ENCODE measurements at places on chromosomes 11 and 22.

DNA sequence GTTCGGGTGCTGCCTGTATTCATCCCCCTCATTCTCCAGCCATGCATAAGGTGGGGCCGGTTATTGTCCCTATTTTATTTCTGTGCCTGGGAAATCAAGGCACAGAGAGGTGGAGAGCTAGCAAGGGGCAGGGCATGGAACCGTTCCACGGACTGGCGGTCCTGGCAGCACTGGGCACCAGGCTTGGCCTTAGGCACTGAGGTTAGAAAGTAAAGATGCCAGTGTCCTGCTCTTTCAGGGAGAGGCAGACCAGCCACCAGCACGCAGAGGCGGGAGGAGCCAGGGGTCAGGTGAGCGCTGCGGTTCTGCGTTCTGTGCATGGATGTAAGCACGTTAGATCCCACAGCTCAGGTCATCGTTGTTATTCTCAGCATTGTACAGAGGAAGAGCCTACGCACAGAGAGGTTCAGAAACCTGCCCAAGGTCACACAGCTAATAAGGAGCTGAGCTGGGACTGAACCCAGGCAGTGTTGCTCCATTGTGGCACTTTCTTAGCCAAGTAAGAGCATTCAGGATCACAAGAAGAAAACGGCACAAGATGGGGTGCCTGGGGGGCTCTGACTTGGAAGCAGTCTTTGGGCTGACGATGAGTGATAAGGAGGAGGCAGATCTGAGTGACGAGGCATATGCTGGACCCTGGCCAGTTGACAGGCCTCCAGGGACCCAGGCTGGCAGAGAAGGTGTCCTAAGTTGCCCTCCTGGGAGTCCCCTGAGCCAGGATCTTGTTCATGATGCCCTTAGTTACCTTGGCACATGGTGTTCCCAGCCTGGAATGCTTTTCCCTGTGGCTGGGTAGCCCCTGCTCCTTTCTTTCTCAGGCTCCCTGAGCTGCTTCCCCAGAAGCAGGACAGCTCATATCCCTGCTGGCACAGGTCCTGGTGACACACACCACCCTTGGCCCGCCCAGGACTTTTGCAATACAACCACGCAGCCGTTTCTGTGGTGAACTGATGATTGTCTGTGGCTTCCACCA, 41.1 kb downstream of the OSBPL5 start:
- DNase-seq: no peak

DNA sequence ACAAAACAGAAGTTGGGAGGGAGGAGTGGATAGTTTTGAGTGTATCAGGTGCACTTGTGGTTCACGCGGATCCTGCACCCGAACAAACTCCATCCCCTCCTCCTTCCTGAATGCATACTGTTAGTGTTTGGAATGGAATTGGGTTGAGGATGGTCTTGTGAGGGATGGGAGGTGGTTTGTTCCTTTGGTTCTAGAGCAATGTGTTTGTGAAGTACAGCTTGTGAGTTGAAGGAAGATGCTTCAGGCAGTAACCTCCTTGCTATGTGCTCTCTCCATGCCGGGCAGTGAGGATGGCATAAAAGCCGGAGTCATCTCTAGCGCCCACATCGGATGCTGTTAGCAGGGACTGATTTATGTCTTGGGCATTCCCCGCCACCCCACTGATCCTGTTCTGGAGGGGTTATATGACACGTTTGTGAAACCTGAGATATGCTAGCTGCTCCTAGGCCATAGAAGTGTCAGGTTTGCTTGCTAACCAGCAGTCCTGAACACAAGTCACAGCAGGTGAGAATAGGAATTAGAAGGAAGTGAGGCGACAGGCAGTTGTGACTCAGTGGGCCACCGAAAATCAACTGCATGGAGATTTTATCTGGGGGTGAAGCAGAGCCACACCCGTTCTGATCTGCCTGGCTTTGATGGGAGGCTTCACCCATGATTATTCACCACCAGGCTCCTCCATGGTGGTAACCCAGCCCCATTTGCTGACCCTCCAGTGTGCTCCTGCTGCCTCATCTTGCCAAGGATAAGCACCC, 2.2 kb downstream of the BCR start:
- DNase-seq: peak; percentile 47

DNA sequence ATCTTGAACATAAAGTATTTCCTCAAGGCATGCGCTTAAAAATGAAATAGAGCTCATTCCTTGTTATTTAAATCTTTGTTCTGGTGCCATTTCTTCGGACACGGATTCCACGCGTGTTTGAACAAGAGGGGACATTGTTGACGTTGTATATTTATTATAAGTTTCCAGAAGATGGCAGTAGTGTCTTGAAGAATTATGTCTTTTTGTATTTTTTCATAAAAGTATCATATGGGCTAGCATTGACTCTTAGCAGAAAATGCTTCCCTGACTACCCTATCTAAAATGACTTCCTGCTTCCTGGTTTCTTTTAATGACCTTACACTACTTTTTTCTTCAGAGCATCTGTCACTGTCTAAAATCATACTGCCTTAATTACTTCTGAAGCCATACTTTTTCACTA, 20.4 kb downstream of the BIRC2 start:
- DNase-seq: no peak

DNA sequence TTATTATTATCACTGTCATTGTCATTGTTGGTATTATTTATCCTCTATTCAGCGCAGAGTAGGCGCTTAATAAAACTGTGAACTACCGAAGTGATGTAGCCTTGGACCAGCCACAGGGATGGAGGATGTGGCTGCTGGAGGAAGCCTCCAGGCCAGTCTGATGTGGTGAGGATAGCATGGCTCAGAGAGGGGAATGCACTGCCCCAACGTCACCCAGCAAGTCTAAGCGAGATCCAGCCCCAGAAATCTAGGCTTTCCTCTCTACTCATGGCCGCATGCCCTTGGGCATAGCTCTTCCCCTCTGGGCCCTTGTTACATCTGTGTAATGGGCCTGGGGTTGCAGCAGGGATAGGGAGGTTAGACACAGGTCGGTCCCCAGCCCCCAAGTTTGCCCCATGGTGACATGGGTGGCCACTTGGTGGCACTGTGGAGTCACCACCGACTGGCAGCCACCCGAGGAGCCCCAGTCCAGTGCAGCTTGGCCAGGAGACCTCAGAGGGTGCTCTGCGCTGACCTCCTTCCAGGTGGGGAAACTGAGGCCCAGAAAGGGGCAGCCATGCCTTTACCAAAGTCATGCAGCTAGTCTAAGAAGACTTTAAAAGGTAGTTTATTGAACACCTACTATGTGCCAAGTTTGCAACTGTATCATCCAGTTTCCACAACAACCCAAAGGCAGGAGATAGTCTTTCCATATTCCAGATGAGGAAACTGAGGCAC, 395.7 kb downstream of the MN1 start:
- DNase-seq: no peak

DNA sequence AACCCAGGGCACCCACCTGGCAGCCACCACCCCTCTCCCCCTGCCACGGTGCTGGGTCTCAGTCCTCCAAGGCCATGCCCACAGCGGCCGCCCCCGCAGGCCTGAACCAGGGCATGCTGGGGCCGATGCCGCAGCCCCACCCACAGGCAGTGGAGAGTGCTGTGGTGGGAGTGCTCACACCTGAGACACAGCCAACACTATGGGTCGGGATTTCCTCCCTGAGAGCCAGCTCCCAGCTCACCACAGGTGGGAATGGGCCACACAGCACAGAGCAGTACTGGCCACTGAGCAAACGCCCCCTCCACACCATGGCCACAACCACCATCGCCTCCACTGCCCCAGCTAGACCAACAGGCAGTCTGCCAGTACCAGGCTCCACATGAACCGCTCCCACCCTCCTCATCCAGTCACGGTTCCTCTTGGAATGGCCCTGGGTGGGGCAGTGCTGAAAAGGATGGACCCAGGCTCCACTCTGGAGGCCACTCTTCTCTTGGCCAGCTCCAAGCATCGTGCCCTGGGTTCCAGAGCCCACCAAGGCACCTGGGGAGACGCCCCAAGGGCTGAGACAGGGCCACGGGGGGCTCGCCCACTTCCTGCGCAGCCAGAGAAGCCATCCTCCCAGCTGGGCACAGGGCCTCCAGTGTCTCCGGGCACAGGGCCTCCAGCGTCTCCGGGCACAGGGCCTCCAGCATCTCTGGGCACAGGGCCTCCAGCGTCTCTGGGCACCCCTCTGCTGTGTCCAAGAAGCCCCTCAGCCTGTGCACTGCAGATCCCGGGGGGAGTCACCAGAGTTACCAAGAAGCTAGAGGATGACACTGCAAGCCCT, 14.2 kb downstream of the MOB2 start:
- DNase-seq: no peak

- DNase-seq: no peak
Observed at GRCh38 chr11:26087120-26087935, 244.6 kb upstream of the ANO3 start.

DNA sequence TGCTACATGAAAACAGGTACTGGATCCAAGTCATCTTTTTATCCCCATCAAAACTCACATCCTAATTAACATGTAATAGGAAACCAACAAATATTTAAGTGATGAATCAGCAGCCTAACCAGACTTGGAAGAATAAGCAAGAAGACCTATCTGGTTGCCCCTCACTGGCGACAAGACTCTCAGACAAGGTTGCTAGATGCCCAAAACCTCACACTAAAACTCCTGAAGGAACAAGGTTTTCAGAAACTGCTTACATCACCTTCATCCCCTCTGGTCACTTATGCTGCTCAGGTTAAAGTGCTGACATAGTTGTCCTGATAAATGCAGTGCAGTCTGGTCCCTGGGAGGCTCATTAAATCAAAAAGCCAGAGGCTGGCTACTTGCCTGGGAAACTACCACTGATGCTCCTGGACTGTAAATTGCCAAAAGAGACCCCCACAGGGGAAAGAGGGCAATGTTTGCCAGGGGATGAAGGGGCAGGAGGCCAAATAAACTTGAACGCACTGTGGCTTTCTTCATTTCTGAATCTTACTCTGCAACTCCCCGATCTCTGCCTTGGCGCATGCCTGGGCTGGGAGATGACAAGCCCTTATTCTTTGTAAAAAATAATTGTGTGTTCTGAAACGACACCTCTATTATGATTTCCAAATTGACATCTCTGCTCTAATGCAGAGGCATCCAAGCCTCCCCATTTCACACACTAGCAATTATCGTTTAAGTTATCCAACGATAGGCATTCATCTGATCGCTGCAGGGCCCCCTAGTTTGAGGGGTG, 72.7 kb downstream of the AMBRA1 start:
- no peak for DNase-seq

GRCh38 chr11:47003180-47003877, 66.8 kb downstream of the CSTPP1 start:
- no peak for DNase-seq

DNA sequence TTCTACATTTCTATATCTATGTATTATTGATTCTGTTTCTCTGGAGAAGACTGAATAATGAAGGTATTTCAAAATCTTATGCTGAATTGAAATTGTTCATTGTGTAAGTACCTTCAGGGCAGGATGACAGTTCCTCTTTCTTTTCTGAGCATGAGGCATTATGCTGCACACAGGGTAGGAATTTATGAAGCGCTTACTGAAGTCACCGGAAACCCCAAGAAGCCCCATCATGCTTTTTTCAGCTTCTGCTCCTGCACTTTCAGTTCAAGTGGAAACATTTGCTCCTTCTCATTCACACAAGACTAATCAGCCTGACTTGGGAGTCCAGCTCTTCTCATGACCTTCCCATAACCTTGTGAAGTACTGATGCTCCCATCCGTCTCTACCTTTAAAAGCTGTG, 314.7 kb upstream of the SORL1-AS1 start:
- DNase-seq: no peak

- DNase-seq: no peak
Observed at GRCh38 chr11:76267556-76267955, 61.3 kb upstream of the WNT11 start.

- no peak for DNase-seq
Observed at GRCh38 chr11:47879259-47880158, 31.4 kb upstream of the NUP160 start.

- DNase-seq: no peak
Observed at GRCh38 chr22:20037419-20037818, 16.5 kb downstream of the TANGO2 start.

DNA sequence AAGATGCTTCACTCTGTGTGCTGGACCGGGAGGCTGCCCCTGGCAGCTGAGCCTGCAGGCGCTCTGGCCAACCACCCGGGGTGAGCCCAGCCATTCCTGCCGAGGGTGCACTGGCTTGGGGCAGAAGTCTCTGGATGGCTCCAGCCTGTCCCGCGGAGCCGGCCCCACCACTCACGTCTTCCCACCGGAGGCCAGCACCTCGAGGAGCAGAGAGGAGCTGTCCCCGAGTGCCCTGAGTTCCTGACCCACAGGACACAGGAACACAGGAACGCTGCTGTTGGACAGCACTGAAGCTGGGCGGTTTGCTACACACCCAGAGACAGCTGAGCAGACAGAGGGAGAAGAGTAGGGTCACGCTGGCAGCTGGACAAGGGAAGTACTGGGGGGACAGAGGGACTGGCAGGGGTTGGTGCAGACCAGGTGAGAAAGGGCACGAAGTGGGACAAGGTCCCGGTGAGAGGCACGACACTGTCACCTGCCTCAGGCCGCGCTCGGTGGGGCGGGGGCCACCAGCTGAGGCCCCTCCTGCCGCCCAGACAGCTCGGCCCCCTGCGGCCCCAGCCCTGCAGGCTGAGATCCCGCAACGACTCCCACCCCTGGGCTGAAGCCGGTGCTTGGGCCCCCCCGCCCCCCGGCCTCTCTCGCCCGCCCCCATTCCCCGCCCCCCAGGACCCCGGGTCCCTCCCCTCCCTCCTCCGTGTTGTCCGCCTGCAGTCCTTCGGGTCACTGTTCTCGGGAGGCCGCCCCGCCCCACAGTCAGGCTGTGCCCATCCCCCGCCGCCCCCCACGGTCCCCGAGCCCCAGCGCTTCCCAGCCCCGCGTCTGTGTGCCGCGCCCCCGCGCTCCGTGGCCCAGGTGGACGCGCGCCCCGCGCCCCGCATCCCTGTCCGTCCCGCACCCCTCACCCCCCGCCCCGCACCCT, 624 bp upstream of the B4GALNT4 start:
- no peak for DNase-seq

- DNase-seq: no peak
Observed at GRCh38 chr11:130634961-130635473, 186.6 kb downstream of the ADAMTS15 start.

DNA sequence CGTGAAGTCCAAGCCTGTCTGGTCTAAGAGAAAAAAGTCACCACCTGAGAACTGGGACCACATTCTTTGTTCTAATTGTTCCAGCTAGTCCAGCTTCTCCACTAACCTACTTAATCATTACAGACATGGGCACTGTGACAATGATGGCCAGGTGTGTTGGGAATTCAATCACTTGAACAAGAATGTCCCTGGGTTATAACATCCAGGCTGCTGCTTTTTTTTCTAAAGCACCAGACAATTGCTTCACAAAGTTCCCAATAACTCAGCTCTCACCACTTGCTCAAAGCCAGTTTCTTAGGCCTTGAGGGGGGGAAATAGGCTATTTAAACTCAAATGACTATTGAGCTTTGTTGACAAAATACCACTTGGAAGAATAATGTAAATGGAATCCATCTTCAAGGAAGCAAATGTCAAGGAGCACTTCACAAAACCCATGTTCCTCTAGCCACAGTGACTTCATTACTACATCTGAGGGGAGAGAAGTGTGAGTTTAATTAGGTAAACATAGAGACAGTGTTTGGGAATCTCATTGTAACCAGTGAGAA, 80.3 kb downstream of the ME3 start:
- DNase-seq: no peak

DNA sequence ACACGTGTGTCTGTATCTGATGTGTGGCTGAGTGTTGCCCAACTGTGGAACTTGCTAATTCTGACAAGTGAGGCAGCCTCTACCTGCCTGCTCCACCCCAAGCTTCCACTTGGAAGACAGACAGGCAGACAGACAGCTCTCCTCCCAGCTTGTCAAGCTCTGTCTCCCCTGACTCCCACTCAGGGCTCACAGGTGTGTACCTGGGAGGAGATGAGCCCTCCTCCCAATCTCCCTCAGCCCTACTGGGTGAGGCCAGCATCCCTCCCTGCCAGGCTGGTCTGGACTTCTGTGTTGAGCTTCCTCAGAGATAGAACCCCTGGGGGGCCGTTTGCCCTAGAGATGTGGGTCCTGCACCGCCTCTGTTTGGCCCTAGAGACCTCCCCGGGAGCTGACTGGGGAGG, 1.0 kb upstream of the CHRM1 start:
- DNase-seq: no peak

All from stimulated activated CD4-positive, alpha-beta T cell treated with anti-CD3 and anti-CD28 coated beads, Interleukin-1b, Interleukin-23, amount 100 ng/mL, for 4 hours (primary cell).